ENCODE measurements at places on chromosomes 3 and 15.

- DNase-seq = no peak
Measured at GRCh38 chr3:158663246-158663645, 9.2 kb downstream of the LXN start.

- no peak for DNase-seq
Measured at GRCh38 chr3:156964577-156964976, 138.4 kb downstream of the LEKR1 start.

GRCh38 chr3:106332129-106332528 lies 463.3 kb upstream of the CBLB start:
- DNase-seq = no peak

GRCh38 chr15:50119063-50120040 lies at the start of gene ATP8B4:
Gene ATP8B4, minus strand, starts transcription at chr15:50119233. Its CDS starts 12,267 bp downstream, at chr15:50106966.
- DNase-seq = no peak

DNA sequence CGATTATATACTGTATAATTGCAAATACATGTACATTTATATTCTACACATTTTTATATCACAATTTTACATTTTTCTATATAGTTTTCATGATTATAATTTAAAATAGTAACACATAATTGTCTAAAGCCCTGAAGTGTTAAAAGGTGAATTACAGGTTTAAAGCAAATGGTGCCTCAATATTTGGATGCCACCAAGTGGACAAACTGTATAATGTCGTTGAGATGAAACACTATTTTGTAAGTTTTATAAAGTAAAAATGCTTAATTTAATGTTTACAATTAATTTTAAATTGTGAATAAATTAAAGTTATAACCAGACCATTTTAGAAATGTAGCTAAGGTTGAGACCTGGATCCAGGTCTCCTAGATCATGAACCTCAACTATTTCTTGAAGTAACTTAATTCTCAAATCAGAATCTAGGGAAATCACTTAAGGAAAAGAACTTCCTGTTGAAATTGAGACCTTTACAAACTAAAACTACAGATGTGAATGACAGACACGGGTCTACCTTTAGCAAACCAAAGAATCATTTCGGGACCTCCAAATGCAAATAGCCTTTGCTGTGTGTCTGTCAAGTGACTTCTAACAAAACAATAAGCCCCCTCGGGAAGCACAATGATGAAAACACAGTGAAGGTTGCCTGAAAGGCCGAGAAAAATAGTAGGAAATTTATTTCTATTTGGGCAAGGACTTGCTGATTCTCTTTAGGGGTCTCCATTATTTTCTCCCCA lies 37.8 kb downstream of the EHHADH start:
- DNase-seq = peak; percentile 42

GRCh38 chr3:177889161-177889560 lies 647.1 kb upstream of the KCNMB2 start:
- DNase-seq = peak; percentile 39
